Ecto neural progenitor cell (in vitro differentiated cells): ENCODE measurements at places on chromosomes 1 and 21.

- no peak for DNase-seq
Measured at GRCh38 chr1:246969621-246970020, 37.9 kb upstream of the AHCTF1 start.

DNA sequence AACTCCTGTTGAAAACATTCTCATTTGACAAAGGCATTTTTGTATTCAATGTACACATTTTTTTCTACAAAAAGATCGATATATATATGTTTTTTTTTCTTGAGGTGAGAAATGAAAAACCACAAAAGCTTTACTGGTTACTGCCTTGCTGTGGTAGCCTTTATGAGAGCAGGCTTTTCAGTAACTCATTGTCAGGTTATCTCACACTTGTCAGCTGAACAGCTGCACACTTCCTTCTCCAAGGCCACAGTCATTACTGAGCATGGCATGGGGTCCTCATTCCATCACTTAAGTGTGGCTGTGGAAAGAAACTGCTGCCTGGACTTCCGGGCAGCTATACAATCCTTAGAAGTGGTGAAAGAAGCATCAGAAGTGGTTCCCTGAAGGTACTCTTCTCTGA is 169.3 kb upstream of the ZP4 start:
- DNase-seq: no peak

DNA sequence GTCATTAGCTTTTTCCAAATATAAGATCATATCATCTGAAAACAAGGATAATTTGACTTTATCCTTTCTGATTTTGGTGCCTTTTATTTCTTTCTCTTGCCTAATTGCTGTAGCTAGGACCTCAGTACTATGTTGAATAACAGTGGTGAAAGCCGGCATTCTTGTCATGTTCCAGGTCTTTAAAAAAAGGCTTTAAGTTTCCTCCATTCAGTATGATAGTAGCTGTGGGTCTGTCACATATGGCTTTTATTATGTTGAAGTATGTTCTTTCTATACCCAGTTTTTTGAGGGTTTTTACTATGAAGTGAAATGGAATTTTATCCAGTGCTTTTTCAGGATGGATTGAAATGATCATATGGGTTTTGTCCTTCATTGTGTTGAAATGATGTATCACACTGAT is 115.8 kb downstream of the DUSP10 start:
- DNase-seq: no peak

DNA sequence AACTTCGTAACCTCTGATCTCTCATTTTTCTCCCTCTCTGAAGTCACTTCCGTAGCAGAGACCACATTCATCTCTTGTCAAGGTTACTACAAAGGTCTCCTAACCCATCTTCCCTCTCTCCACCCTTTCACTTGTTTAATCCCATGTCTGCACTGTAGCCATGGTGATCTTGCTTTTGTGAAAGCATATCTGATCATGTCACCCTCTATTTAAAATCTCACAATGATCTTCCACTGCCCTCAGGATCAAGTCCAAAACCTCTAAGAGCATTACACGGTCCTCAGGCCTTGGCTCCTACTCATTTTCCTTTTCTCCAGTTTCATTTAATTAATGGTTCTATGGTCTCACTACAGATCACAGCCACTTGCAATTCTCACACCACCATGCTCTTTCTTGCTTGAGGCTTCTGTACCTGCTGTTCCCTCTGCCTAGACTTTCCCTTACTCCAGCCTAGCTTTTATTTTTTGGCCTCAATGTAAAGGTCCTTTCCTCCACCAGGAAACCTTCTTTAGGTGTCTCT is 12.1 kb downstream of the ARHGEF11 start:
- no peak for DNase-seq

DNA sequence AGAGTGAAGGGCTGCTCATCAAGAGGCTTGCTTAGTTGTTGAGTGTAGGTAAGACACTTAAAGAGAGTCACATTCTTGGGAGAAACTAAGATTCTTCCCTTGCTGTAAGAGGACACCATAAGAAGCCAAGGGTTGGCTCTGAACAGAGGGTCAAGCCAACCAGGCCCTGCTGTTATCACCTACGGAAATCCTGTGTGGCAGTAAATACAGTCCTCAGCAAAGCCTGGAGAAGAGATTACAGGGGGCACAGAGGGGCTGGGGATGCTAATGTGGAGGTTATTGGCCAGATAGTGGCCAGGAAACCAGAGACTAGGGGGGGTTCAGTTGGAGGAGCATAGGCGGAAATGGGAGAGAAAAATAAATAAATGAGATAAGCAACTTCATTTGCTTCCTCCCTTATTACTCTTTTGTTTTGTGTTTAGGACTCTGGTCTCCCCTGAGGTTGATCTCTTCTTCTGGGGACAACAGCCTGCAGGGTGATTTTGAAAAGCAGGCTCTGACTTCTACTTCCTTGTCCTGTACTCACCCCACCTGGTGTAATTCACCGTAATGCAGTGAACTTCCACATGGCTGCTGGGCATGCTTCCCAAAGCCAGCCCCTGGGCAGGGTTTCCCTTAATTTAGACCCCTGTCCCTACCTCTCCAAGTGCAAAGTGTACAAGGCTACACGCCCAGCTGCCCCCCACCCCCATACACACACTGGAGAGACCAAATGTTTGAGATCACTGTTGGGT is 40.9 kb downstream of the MTARC1 start:
- DNase-seq: no peak

DNA sequence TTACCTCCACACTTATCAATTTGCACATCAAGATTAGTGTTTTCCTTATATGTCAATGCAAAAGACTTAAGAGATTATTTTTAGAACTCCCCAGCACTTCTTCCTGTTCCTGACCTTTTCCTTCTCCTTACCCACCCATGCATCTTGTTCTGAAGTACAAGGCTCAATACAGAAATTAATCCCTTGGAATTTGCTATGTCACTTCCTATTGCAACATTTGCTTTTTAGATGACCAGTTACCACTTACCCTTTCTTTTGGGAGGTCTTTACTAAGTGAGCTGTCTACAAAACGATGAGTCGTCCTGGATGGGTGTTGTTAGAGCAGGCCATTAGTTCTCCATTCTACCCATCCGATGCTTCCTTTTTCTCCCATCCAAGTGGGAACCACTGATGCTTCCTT is 221.2 kb downstream of the FMN2 start:
- no peak for DNase-seq

DNA sequence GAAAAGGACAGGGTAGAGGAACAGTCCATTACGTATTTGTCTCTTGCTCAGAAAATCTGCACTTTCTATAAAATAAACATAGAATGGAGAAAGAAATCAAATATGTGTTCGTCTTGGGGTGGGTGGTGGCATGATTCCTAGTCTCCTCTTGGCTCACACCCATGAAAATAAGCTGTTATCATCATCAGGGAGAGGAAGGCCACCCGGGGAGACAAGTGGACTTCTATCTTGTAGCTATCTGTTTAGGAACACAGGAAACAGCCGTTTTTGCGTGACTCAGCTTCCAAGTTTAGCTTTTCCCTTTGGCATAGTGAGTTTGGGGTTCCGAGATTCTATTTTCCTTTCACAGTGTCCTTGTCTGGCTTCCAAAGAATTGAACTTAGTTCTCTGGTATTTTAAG is 622.3 kb downstream of the PTPRU start:
- DNase-seq: no peak

DNA sequence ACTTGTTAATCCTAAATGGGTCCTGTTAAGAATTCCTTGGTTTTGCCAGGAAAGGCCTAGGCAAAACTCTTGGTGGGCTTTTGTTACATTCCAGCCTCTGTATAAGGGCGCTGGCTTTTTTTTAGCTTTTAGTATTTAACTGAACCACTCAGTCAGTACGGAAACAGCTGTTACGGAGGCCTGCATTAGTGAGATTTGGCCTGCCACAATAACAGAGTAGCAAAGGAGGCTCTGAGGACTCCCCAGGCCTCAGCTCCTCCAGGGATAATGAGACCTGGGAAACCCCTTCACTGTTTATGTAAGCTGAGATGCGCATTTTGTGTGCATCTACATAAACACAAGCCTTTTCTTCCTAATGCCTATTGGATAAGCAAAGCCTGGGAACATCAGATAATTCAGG is 210.2 kb downstream of the APP start:
- DNase-seq: no peak

GRCh38 chr1:211352985-211353515 is 26.4 kb downstream of the TRAF5 start:
- DNase-seq: no peak

- no peak for DNase-seq
Measured at GRCh38 chr21:44078411-44078981, 28.7 kb upstream of the PWP2 start.

GRCh38 chr1:12438349-12438924 is 179.6 kb downstream of the DHRS3 start:
- DNase-seq: no peak

DNA sequence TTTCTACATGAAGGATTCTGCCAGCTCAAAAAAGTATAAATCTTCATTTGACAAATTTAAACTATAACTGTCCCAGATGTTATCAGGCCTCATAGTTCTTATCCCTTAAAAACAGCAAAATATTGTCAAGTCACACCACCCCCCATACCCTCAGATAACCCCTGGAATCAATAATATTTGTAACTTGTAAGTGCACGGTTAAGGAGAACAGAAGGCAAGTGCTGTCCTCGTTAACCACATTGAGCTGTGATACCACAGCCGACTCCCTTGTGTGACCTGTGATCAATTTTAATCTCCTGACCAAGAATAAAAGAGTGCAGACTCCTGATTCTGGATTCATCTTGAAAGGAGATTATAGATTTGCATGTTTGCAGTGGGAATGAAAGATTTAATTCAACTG is 310.7 kb downstream of the DPYD start:
- no peak for DNase-seq

GRCh38 chr1:248402748-248403147 is at the start of gene OR2T1:
Gene OR2T1 (plus strand): TSS chr1:248403048. CDS start chr1:248406148, 3,100 bp downstream.
- DNase-seq: no peak

DNA sequence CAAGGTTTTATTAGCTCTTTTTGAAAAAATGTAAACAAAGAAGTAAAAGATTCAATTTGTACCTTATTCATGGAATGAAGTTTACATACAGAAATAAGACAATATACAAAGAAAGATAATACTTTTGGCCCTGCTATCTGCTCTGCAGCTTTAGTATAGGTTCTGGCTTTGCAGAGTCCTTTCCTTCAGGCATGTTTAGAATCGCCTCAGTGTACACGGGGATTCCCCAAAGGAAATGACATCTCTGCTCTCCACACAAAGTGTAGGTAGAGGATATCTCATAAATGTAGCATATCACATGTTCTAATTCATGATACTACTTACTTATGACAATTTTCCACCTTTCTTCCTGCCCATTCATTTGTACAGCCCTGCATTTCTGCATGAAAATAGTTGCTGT is 222.6 kb upstream of the DPYD start:
- DNase-seq: no peak

DNA sequence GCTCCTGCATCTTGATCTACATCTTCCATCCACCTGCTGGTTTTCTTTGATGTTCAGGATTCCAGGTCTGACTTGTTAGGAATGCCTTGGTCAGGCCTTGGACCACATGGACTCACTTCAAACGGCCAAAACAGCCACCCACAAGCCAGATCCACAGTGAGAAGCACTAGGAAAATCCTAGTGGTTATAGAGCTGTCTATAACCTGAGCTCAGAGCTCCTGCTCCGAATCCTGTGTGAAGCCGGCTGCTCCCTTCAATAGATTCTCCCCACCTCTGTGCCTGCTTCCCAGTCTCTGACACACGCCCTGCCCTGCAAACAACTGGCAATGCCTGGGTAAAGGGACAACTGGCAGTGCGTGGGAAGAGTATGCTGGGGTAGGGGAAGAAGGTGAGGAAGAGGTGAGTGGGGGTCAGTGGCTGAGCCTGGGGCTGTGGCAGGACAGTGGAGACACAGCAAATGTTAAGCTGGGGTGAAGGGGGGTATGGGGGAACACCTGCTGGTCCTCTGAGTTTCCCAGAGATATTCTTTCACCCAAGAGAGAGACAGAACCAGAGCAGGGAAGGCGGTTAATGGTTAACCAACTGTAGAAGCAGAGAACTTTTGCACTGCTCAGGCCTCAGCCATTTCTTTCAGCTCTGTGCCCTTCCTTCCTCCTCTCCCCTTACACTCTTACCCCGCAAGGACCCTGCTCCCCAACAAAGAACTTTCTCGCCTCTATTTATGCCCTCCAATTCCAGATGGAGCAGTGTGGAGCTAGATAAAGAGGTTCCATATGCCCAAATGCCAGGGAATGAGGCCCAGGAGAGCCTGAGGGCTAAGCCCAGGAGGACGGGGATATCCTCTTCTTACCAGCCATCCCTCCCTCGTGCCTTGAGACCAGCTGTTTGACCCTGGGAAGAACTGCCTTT is 4.5 kb downstream of the PLXNA2 start:
- DNase-seq: no peak

DNA sequence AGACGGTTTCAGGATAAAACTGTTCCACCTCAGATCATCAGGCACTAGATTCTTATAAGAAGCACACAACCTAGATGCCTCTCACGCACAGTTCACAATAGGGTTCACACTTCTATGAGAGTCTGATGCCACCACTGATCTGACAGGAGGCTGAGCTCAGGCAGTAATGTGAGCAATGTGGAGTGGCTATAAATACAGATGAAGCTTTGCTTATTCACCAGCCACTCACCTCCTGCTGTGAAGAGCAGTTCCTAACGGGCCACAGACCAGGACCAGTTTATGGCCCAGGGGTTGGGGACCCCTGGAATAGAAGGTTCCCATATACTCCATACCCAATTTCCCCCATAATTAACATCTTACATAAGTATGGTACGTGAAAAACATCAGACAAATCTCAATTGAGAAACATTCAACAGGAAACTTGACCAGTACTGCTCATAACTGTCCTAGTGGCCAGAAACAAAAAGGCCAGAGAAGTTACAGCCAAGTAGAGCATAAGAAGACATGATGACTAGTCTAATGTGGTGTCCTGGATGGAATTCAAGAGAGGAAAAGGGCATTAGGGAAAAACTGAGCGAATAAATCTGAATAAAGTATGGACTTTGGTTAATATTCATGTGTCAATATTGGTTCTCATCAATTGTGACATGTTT is 24.7 kb upstream of the IGSF5 start:
- no peak for DNase-seq

- no peak for DNase-seq
Measured at GRCh38 chr1:7616953-7617352, 154.1 kb upstream of the VAMP3 start.

GRCh38 chr21:32772281-32773047 is 909 bp upstream of the PAXBP1 start:
- no peak for DNase-seq

DNA sequence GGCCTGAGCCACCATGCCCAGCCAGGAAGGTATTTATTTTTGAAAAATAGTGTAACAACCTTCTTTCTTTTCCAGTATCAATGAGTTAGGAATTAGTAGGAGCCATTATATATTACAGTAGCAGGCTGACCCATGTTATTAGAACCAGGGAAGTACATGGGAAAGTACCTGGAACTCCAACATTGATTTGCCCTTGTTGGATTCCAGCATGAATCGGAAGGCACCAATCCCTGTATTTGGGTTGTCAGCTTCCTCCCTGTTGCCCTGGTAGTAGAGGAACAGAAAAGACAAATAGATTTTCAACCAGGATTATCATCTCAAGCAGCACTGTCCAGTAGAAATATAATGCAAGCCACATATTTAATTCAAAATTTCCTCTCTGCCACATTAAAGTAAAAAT is 10.2 kb upstream of the RBM8A start:
- no peak for DNase-seq

GRCh38 chr1:53108646-53109580 is 33.5 kb downstream of the SLC1A7 start:
- no peak for DNase-seq
